A549 treated with AZD2906 at 1 μM for 4 hours (cell line): ENCODE measurements at places on chromosomes 3 and 15. TPM values are rescaled to one million over a fixed set of nuclear protein-coding genes. Genes with fewer than 3 reads are reported as not detected.

Gene IQCH
- 1.1 to 1.6 TPM (median 1.4 TPM) in 5 replicates for total RNA-seq

Gene ALDH1L1
- 0.18 to 0.36 TPM (median 0.23 TPM) in 5 replicates for total RNA-seq

Gene SERPINI2
- total RNA-seq, result not detected in 5 replicates

Gene P2RY1
- total RNA-seq, result 0.41 to 0.53 TPM (median 0.45 TPM) in 5 replicates
